Amniotic epithelial cell (primary cell): ENCODE measurements at places on chromosomes 4 and X.

- peak; percentile 27 for DNase-seq
Measured at GRCh38 chr4:72377491-72378194, 191.4 kb downstream of the ADAMTS3 start.

- DNase-seq: no peak
Measured at GRCh38 chr4:136307765-136308164, 1224.5 kb downstream of the PCDH18 start.

- DNase-seq: peak; percentile 21
Measured at GRCh38 chrX:104270916-104271512, 16.3 kb upstream of the ESX1 start.

GRCh38 chrX:101417190-101417589 is 9.2 kb downstream of the HNRNPH2 start:
- DNase-seq: peak; percentile 40

GRCh38 chrX:38870361-38870895 is 69.2 kb downstream of the MID1IP1 start:
- DNase-seq: no peak

GRCh38 chr4:102500352-102500695 is 835 bp upstream of the NFKB1 start:
- DNase-seq: no peak

GRCh38 chrX:103607364-103608305 is at the start of gene TCEAL3:
TCEAL3 (plus strand) TSS chrX:103607963; CDS start chrX:103609065, 1,102 bp downstream.
- no peak for DNase-seq

DNA sequence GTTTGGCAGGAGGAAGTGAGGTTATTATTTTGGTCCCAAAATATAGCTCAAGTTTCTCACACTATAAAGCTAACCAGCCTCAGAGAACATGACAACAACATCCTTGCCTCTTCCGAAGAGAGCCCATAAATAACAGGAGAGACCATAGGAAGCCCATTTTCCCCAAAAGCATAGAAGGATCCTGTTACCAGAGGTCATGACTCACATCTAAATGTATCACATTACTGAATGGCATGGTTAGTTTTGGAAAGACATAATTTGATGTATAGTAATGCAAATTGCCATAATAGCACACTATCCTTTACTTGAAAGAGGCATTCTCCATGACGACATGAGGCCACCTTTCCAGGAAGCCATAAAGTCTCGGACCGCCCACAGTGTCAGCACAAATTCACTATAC is 238.8 kb upstream of the GRIA3 start:
- DNase-seq: no peak

DNA sequence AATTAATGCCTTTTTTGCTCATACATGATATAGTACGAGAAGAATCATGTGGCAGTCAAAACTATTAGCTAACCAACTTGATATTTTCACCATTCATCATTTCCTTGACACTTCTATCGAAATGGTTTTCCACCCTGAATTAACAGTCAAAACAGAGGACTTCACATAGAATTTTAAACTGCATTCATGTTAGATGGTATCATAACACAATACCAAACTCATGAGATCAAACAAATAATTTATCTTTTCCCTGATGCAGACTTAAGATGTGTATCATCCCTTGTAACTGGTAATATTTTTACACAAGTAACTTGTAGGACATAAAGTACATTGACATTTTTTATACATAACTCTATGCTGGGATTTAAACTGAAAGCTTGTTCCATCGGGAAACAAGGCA is 18.2 kb upstream of the ANTXR2 start:
- no peak for DNase-seq

- no peak for DNase-seq
Measured at GRCh38 chrX:153478746-153479145, 8.4 kb upstream of the HAUS7 start.

DNA sequence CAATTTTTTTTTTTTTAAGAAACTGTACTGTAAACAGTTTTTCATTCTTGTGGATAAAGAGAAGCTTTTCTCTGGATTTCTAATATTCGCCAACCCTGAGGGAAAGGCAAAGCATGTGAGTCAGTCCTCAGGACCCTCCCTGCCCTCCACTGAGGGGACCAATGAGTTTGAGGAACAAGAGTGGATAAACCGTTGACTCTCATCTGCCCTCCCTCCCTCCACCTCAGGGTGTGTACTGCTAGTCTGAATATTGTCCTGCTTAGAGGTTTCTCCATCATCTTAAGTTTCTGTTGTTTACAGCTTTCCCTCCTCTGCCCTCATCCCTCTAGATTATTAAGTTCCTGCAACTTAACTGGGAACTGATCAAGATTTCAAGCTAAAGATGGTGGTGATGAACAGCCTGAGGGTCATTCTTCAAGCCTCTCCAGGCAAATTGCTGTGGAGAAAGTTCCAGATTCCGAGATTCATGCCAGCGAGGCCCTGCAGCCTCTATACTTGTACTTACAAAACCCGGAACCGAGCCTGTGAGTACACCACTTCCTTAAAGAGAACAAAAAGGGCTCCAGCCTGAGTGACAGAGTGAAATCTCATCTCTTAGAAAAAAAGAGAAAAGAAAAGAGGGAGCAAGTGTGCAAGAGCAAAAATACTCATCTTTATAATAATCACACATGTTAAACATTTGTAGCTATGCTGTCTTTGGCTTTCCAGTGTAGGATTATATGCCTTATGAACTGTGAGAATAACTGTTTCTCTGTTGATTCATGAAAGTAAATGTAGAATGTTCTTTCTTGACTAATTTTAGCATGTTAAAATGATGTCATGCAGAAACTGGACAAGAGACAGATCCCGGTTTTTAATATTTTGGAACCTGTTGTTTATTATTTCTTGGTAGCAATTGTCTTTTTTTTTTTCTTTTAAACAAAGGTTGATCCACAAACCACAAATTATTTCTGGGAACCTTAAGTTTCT is 11.9 kb downstream of the CA5B start:
- DNase-seq: no peak

GRCh38 chr4:26290321-26290720 is 30.5 kb upstream of the RBPJ start:
- DNase-seq: no peak

DNA sequence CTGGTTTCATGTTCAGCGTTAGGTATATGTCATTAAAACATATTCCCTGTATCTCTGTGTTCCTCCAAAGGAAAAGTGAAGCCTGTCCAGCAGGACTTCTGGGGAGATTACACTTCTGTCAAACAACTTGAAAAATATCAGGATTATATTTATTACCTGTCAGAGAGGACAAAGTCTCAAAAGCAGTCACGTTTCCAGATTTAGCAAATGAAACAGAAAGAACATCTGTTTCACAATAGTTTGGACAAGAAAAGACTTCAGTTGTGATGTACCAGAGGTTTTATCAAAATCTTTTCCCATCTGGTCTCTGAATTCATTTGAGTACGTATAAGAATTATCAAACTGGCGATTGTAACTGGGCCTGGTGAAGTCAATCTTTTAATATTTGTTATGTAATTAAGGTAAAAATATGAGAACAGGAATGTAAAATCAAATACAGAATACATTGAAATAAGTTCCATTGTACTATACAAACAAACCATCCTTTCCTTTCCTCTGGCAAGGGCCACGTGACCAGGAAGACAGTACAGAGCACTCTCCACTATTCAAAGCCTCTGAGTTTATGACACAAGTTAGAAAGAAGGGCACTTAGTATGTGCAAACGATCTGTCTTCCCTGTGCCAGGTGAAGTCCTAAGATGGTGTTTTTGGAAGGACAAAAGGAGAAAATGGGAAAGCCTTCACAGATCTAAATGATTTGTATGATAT is 3.2 kb downstream of the CASP3 start:
- DNase-seq: peak; percentile 37

DNA sequence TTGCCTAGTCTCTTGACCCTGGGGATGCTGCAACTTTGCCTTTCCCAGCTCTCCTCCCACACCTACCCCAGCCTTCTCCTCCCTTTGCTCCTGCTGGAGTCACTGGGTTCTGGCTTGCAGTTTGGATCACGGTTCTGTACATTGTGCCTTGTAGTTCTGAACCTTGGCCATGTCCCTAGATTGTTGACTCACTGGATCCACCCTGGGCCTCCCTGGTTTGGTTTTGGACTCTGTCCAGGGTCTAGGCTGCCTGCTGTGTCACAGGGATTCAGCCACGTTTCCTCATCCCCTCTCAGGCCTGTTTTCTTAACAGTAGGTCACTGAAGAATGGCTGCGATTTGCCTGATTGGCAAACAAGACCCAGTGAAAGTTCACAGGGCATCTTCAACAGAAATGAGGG is 11.5 kb upstream of the GABRE start:
- peak; percentile 51 for DNase-seq

DNA sequence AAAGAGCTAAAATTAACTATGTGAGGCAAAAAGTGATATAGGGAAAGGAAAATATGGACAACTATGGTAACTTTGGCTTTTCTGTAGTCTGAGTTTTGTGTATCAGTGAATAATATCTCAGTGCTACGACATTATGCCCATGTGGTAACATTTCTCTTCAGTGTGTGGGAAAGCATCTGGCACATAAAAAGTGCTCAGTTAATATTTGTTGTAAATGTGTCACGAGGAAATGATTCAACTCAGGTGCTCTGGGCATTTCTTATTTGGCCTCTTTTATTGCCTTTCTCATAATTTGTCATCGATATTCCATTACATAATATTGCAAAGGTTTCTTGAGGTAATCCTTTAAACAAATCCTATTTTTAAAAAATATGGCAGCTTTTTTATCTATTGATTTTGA is 17.6 kb downstream of the OFD1 start:
- DNase-seq: no peak

GRCh38 chrX:65522739-65523372 is 11.7 kb downstream of the LAS1L start:
- peak; percentile 72 for DNase-seq

DNA sequence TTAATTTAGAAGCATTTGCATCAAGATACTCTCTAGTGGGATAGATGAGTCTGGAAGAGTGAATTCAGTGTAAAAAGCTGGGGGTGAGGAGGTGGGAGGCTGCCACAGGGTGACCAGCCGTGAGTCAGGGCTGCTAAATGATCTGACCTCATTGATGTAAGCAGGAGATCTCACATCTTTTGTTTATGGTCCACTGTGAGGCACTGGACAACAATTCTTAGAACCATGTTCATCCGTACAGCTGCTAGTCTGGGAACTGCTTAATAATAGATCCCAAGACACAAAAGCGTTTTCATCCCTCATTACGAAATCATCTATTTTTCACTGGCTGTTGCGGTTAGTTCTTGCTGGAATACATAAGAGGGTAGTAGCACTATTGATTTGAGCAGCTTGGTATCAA is 14.1 kb downstream of the KLF3 start:
- peak; percentile 99 for DNase-seq

- DNase-seq: no peak
Measured at GRCh38 chrX:16963216-16963615, 16.8 kb downstream of the REPS2 start.

GRCh38 chrX:132639446-132639845 is 150.6 kb upstream of the MBNL3 start:
- no peak for DNase-seq

GRCh38 chr4:109967798-109968520 is 55.3 kb downstream of the EGF start:
- DNase-seq: peak; percentile 56

- DNase-seq: no peak
Measured at GRCh38 chrX:100363896-100364295, 46.2 kb downstream of the PCDH19 start.

DNA sequence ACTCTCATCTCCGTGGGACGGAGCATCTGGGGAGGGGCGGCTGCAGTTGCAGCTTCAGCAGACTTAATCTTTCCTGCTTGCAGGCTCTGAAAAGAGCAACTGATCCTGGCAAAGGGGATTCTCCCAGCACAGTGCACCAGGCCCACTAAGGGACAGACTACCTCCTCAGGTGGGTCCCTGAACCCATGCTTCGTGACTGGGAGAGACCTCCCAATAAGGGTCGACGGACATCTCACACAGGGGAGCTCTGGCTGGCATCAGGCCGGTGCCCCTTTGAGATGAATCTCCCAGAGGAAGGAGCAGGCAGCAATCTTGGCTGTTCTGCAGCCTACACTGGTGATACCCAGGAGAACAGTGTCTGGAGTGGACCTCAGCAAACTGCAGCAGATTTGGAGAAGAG is 303.3 kb upstream of the FGF16 start:
- DNase-seq: no peak

- DNase-seq: no peak
Measured at GRCh38 chr4:7431696-7432530, 2.8 kb downstream of the PSAPL1 start.
